ENCODE measurements at places on chromosomes 7 and 10. TPM values are rescaled to one million over a fixed set of nuclear protein-coding genes. Genes with fewer than 3 reads are reported as not detected.

TWIST1 gene
- total RNA-seq, result 5.4 TPM

SH3PXD2A gene
- 62.3 TPM for total RNA-seq

- no peak for DNase-seq
Observed at GRCh38 chr7:51024867-51025266, 242.2 kb upstream of the GRB10 start.

GRCh38 chr7:191981-192649 is at the start of gene FAM20C:
FAM20C (plus strand) TSS chr7:192571; CDS start chr7:193200, 629 bp downstream.
- DNase-seq, result peak; percentile 85

DNA sequence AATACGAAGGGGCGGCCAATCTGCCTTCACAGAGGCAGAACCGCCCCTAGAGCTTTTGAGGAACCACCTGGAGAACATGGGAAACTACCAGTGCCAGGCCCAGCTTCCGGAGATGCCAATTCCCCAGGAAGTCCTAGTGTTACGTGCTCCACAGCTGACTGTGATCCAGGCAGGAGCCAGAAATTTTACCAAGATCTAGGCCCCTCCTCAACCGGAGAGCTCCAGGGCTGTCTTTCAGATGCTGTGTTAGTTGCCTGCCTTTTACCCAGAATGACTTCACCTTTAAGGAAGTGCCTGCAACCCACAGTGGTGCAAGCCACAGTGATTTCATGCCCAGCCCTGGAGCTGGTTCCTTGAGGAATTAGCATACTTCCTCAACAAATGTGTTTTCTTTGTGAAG is 62.9 kb downstream of the ELMO1 start:
- DNase-seq, result no peak

CDHR1 gene
- total RNA-seq, result 0.66 TPM

- no peak for DNase-seq
Observed at GRCh38 chr7:90896458-90896857, 300.3 kb downstream of the CDK14 start.

DNA sequence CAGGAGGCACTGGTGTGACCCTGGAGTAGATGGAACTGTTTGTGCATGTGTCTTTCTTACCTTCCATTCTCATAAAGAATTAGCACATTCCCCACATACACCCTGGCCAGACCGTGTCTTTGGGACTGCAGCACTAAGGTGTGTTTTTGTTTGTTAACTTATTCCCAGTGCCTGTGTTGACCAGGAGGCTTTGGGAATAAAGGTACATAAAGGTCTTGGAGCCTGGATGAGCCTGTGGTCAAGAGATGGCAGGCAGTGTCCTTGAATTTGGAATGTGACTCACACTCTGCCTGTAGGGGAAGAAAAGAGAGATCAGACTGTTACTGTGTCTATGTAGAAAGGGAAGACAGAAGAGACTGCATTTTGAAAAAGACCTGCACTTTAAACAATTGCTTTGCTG is 137.6 kb downstream of the LYZL1 start:
- no peak for DNase-seq

GRCh38 chr7:106313966-106314365 is 29.2 kb upstream of the NAMPT start:
- DNase-seq, result no peak

DNA sequence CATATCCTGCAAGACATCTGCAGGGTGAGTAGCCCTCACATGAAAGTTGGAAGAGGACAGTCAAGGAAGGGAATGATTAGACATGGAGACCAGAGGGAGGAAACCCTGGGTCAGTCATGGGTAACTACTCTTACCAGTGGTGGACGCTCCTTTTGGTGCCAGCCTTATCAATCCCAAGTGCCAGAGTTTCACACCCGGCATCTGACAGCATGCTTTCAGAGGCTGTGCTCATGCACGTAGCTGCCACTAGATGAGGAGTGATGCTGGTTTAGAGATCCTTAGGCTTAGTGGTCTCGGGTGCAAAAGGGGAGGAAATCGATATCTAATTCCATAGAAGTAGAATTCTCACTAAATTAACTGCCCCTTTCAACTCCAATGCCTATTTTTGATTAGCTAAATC is 100.8 kb downstream of the PLCE1 start:
- no peak for DNase-seq

GRCh38 chr10:15754937-15755336 is 35.2 kb upstream of the ITGA8 start:
- DNase-seq, result no peak

CUEDC2 gene
- 63.2 TPM for total RNA-seq

DNA sequence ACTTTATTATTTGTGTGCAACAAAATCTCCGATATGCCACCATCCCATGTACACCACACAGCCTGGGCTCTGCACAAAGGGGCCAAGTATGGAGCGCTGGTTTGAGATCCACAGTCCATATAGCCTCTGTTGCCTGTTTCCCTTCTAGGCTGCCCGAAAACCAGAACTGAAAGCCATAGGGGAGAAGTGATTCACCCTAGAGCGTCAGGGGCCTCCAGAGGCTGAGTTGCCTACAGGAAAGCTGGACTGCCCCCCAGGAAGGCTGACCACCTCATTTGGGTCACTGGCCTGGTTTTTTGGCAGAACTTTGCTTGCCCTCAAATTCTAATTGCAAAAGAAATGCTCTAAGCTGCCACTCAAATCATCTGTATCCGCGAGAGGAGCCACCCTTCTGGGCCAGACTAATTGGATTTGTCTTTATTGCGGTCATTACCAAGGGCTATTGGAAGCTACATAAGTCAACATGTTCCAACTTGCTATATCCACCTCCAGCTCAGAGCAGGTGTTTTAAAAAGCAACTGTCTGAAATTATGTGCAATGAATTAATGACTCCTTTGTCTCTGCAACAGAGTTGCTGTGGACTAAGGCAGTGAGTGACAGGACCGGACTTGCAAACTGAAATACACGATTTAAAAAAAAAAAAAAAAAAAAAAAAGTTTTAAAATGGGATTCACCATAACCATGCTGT is 28.3 kb upstream of the FRMD4A start:
- no peak for DNase-seq

GRCh38 chr7:26618449-26618848 is 245.9 kb downstream of the SKAP2 start:
- DNase-seq, result no peak

MAPK8 gene
- 40.0 TPM for total RNA-seq

GRCh38 chr7:149633976-149634945 is 136.7 kb upstream of the ZNF746 start:
- no peak for DNase-seq

DNA sequence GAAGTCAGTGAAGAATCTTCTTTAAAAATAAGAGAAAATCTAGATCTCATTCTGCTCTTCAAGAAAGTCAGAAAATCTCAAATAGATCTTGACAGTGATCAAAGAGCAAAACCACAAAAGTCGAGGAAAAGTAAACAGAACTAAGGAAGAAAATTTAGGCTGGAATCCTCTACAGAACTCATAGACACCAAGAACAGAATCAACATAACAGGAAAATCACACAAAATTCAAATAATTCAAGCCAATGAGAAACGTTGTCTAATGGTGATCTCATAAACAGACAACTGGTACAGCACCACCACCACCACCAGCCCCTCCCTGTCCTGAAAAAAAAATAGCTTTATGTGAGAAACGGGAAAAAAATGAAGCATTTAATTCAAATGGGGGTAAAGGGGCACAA is 6.9 kb downstream of the ITGB1 start:
- DNase-seq, result no peak

GRCh38 chr10:85786401-85786899 is 580.1 kb downstream of the GRID1 start:
- DNase-seq, result no peak

ZNF138 gene
- 7.5 TPM for total RNA-seq

DNA sequence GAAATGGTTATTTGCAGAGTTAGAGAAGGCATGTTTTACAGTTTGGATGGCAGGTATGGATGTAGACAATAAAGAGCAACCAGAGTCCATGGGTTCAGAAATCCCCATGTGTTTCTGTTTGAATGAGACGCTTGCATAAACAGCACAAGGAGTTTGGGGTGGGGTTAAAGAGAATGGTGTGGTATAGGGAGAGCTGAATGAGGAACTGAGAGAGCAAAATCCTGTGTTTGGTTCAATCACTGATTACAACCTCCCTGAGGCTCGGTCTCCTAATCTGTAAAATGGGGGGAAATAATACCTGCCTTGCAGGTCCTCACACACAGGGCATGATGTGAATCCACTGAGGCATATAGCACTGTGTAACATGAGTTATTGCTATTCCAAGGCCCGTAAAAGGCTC is 23.7 kb downstream of the CAV1 start:
- DNase-seq, result no peak

ZNF32 gene
- total RNA-seq, result 46.2 TPM

DNA sequence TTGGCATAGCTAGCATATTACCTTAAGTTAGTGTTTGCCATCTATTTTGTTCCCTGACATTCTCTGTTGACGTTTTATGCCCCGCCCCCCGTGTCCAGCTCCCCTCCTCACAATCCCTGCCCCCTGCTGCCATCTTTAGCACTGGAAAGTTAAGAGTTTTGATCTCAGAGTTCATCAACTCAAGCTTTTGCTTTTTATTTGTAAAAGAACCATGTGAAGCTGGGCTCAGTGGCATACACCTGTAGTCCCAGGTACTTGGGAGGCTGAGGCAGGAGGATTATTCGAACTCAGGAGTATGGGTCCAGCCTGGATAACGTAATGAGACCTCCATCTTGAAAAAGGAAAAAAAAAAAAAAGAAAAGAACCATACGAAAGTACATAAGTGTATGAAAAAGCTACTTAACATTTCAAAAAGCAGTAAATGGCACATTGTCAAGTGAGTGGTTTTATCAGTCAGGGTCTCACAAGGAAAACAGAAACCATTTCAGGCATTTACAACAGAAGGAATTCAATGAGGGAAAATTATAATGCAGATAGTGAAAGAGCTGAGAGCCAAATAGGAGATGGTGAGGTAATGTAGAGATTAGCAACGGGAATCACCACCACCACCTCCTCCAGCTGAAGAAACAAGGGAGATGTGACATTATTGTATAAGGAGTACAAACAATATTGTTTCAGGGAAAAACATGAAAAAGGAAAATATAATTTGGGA is 64.9 kb downstream of the MCU start:
- no peak for DNase-seq

GRCh38 chr10:88172159-88172558 is 308.7 kb downstream of the PTEN start:
- no peak for DNase-seq

DNA sequence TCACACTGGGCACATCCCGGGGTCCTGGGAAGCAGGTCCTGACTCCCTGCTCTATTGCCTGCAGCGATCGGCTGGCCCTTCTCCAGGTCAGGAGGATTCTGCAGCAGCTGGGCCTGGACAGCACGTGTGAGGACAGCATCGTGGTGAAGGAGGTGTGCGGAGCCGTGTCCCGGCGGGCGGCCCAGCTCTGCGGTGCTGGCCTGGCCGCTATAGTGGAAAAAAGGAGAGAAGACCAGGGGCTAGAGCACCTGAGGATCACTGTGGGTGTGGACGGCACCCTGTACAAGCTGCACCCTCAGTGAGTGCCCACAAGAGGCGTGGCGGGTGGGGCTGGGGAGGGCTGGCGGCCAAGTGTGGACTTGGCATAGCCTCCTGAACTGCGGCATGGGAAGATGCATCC is 12.8 kb upstream of the HK1 start:
- no peak for DNase-seq

ATG9B gene
- total RNA-seq, result 1.2 TPM

GRCh38 chr7:45982907-45983719 is 62.0 kb upstream of the IGFBP3 start:
- peak; percentile 0 for DNase-seq
